Urinary bladder (tissue), 4 donors: ENCODE measurements at places on chromosomes 1 and 21. TPM values are rescaled to one million over a fixed set of nuclear protein-coding genes. Genes with fewer than 3 reads are reported as not detected.

The ZNHIT6 gene
- polyA plus RNA-seq, result 15.1 TPM

The CLDN17 gene
- not detected for polyA plus RNA-seq

The TRMT1L gene
- 14.1 TPM for polyA plus RNA-seq

The ESPN gene
- 0.53 TPM for polyA plus RNA-seq

The SF3B4 gene
- 54.0 TPM for polyA plus RNA-seq

The PDZK1IP1 gene
- polyA plus RNA-seq, result 0.20 TPM
